Mesendoderm (in vitro differentiated cells): ENCODE measurements at places on chromosomes 3 and 15.

GRCh38 chr15:101608201-101608600 lies 44.0 kb downstream of the TM2D3 start:
- H3K27me3 ChIP-seq, result no peaks in the 10 kb centered on the region
- no peak overlapping the region for H3K27ac ChIP-seq
- H3K36me3 ChIP-seq, result no peaks in the 10 kb centered on the region
- H3K4me1 ChIP-seq, result no peaks in the 10 kb centered on the region

DNA sequence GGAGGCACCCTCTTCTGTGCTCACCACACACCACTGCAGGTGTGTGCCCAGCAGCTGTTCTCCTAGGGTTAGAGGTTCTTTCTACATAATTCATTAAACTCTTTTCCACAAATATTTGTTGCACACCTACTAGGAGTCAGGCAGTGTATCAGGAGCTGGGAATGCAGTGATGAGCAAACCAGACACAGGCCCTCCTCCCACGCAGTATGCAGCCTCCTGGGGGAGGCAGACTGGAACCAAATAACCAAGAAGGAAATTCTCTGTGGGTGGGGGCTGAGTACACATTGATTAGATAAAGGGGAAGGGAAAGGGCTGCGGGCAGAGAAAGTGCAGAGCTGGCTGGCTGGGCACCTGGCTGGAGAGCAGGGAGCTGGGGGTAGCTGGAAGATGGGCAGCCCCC lies 18.5 kb upstream of the C3orf22 start:
- H3K27me3 ChIP-seq, result no peaks in the 10 kb centered on the region
- H3K27ac ChIP-seq, result no peak overlapping the region
- H3K4me3 ChIP-seq, result no peak overlapping the region
- DNase-seq, result no peak

DNA sequence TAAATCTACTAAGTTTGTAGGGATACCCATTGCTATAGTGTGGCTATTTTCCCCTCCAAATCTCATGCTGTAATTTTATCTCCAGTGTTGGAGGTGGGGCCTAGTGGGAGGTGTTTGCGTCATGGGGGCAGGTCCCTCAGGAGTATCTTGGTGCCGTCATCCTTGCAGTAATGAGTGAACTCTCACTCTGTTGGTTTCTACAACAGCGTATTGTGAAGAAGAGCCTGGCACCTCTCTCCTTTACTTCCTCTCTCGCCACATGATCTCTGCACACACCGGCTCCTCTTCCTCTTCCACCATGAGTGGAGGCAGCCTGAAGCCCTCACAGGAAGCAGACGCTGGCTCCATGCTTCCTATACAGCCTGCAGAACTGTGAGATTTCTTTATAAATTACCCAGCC lies 34.0 kb upstream of the TRPM1 start:
- no peaks in the 10 kb centered on the region for H3K4me1 ChIP-seq
- H3K27me3 ChIP-seq, result no peaks in the 10 kb centered on the region
- H3K36me3 ChIP-seq, result no peaks in the 10 kb centered on the region
- no peak overlapping the region for H3K27ac ChIP-seq
- DNase-seq, result no peak

- no peaks in the 10 kb centered on the region for H3K36me3 ChIP-seq
- no peaks in the 10 kb centered on the region for H3K4me1 ChIP-seq
- no peaks in the 10 kb centered on the region for H3K27me3 ChIP-seq
- no peak overlapping the region for H3K4me3 ChIP-seq
- H3K27ac ChIP-seq, result no peak overlapping the region
These were observed 26.1 kb upstream of the LOXL1 start for GRCh38 chr15:73900095-73900712.

GRCh38 chr3:60708191-60708975 lies 542.9 kb downstream of the FHIT start:
- no peak overlapping the region for H3K4me3 ChIP-seq
- no peaks in the 10 kb centered on the region for H3K36me3 ChIP-seq
- H3K4me1 ChIP-seq, result no peaks in the 10 kb centered on the region
- no peak for DNase-seq
- no peaks in the 10 kb centered on the region for H3K27me3 ChIP-seq
- H3K27ac ChIP-seq, result no peak overlapping the region

GRCh38 chr3:13229273-13229949 lies 156.2 kb upstream of the IQSEC1 start:
- no peak overlapping the region for H3K27ac ChIP-seq
- no peaks in the 10 kb centered on the region for H3K27me3 ChIP-seq
- no peak overlapping the region for H3K4me3 ChIP-seq
- no peaks in the 10 kb centered on the region for H3K36me3 ChIP-seq

GRCh38 chr15:68795298-68795848 lies 25.3 kb downstream of the ANP32A start:
- peak; percentile 97 for DNase-seq
- peaks cover 37% of the 10 kb centered on the region for H3K4me1 ChIP-seq
- H3K36me3 ChIP-seq, result no peaks in the 10 kb centered on the region
- no peak overlapping the region for H3K4me3 ChIP-seq
- peak overlapping the region; percentile 13 for H3K27ac ChIP-seq

DNA sequence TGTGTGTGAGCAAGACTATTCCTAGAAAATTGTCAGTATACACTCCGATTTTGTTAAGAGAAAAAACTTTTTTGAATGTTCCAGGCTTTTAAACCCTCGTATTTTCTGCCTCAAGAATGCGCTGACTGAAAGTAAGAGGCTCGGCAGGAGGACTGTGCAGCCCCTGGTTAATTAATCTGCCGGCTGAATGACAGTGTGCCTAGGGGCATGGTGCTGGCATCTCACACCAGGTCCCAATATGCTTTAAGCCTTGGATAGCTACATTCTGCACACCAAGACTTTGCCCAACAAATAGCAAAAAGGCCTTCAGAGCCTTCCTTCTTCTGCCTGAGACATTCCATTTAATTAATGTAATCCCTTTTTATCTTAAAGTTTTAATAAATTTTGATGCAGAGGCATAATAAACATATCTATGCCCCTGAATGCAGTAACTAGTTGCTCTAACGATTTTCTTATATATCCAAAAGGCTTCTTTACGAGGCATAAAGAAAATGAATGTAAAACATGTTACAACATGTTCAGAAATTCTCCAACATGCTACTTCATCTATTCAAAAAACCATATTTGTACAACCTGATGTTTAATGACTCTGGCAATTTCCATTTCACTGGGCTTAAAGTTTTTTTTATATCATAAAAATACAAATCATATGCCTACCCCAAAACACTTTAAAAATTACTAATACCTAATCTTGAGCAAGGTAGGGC lies 37.9 kb downstream of the DPH6 start:
- no peak for DNase-seq
- no peaks in the 10 kb centered on the region for H3K4me1 ChIP-seq
- no peak overlapping the region for H3K4me3 ChIP-seq
- H3K27ac ChIP-seq, result no peak overlapping the region
- H3K27me3 ChIP-seq, result no peaks in the 10 kb centered on the region
- H3K36me3 ChIP-seq, result no peaks in the 10 kb centered on the region

DNA sequence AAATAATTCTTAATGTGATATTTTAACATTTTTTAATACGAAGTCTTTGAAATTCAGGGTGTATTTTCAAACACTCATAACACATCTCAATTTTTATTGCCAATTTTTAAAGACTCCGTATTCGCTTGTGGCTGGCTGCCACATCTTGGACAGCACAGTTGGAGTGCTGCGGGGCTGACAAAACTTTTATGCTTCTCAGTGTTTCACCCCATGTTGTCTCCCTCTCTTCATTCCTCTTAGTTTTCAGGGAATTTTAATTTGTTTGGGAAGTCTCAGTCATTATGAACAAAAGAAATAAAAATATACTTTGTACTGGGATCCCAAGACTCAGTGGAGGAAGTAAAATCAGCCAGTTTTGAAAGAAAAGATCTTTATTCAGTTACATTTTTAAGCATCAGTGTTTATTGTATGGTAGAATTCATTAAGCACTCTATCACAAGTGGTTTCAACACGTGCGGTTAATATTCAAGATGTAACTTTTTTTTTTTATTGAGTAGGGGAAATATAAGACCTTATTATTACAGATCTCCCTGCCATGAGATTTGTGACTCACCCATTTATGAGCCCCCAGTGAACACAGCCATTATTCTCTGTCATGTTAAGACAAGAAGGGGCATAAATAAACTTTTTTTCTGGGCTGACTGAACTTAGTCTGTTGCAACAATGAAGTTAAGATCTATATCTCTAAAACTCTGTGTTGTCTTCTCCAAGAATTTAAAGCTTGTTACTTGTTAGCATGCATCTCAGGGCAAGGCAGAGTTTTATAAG lies 26.8 kb downstream of the KAT2B start:
- no peak for DNase-seq
- no peaks in the 10 kb centered on the region for H3K27me3 ChIP-seq
- H3K27ac ChIP-seq, result no peak overlapping the region
- no peaks in the 10 kb centered on the region for H3K36me3 ChIP-seq
- no peak overlapping the region for H3K4me3 ChIP-seq

DNA sequence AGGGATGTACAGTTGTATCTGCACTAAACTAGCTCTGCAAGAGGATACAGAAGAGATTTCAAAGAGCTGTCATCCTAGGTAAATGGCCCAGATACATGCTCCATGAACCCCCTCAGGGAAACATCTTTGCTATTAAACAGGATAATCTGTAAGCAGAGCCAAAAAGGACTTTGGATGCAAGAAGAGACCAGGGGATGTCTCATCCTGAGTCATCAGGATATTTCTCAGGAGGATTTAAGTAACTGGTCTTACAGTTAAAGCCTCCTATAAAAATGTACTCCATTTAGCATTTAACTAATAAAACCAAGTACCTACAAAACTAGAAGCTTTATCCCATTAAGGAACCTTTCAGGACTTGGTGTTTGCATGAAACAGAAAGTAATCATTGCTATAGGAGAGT lies 48.2 kb upstream of the PHLDB2 start:
- DNase-seq, result no peak
- H3K4me3 ChIP-seq, result no peak overlapping the region
- no peaks in the 10 kb centered on the region for H3K27me3 ChIP-seq

- no peak for DNase-seq
- no peaks in the 10 kb centered on the region for H3K4me1 ChIP-seq
- no peak overlapping the region for H3K27ac ChIP-seq
- H3K4me3 ChIP-seq, result no peak overlapping the region
- H3K27me3 ChIP-seq, result no peaks in the 10 kb centered on the region
- H3K36me3 ChIP-seq, result no peaks in the 10 kb centered on the region
These were observed 32.2 kb downstream of the EIF1B start for GRCh38 chr3:40341671-40342070.

DNA sequence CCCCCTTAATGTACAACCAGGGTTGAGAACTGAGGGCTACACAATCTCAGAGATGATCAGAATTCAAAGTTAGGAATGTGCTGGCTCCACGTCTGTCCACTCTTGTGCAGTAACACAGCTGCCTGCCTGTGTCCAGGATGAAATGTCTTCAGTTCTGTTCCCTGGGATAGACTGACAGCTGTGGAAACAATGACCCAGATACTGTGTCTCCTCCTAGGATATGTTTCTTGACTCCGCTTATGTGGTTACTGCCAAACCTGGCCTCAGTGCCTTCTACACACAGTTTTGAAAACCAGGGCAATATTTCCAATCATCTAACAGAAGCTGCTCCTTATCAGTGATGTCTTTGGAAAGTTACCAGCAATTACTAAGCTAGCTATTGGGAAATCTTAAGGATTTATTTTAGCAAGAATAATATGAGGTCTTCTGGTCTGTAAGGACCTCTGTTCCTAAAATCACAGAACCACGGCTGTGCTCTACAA lies 67.6 kb downstream of the NOX5 start:
- H3K4me3 ChIP-seq, result no peak overlapping the region
- H3K27me3 ChIP-seq, result no peaks in the 10 kb centered on the region
- no peak overlapping the region for H3K27ac ChIP-seq
- H3K36me3 ChIP-seq, result no peaks in the 10 kb centered on the region

DNA sequence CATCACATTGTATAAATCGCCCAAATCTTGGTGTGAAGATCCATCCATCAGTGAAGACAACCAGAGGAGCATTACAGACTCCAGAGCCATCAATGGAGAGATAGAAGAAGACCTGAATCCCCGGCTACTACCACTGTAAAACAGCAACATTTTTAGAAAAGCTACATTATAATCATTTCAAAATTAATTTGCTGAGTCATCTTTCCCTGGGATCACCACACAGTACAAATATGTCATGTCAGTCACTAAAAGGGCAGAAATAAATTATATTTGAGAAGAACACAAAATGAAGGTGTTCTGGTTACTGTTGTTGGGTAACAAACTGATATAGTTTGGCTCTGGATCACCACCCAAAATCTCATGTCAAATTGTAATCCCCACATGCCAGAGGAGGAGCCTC lies 218.5 kb upstream of the STT3B start:
- H3K4me3 ChIP-seq, result no peak overlapping the region
- no peaks in the 10 kb centered on the region for H3K27me3 ChIP-seq
- DNase-seq, result no peak
- no peak overlapping the region for H3K27ac ChIP-seq
- H3K4me1 ChIP-seq, result no peaks in the 10 kb centered on the region
- no peaks in the 10 kb centered on the region for H3K36me3 ChIP-seq

- no peaks in the 10 kb centered on the region for H3K27me3 ChIP-seq
- no peaks in the 10 kb centered on the region for H3K36me3 ChIP-seq
- DNase-seq, result peak; percentile 78
- no peak overlapping the region for H3K4me3 ChIP-seq
- H3K27ac ChIP-seq, result no peak overlapping the region
These were observed 3.0 kb downstream of the SLC51A start for GRCh38 chr3:196219194-196219969.

DNA sequence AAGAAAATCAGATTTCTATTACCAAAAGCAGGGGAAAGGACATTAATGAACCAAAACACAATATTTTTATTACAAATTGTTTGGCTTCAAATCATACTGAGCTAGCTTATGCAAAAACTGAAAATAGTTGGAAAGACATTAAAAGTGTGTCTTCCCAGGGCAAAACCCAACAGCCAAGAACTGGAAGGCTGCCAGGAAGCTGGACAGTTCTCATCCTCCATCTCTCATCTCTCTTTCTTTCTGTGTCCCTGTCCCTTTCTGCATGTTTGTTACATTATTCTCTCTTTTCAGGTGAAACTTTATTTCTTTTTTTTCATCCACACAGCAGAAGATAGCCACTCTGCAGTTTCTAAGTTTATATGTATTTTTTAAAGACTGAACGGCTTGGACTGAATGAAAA lies 41.1 kb upstream of the SNTN start:
- no peaks in the 10 kb centered on the region for H3K4me1 ChIP-seq
- no peak for DNase-seq
- no peak overlapping the region for H3K27ac ChIP-seq
- no peaks in the 10 kb centered on the region for H3K36me3 ChIP-seq
- H3K27me3 ChIP-seq, result no peaks in the 10 kb centered on the region
